CD4-positive, alpha-beta T cell treated with Interleukin-6 for 4 hours (primary cell): ENCODE measurements at places on chromosomes 5 and 9.

GRCh38 chr9:93110311-93110855, 14.4 kb downstream of the CARD19 start:
- DNase-seq, result no peak

- DNase-seq, result no peak
Observed at GRCh38 chr9:134214766-134215419, 50.5 kb upstream of the RNU6ATAC start.

DNA sequence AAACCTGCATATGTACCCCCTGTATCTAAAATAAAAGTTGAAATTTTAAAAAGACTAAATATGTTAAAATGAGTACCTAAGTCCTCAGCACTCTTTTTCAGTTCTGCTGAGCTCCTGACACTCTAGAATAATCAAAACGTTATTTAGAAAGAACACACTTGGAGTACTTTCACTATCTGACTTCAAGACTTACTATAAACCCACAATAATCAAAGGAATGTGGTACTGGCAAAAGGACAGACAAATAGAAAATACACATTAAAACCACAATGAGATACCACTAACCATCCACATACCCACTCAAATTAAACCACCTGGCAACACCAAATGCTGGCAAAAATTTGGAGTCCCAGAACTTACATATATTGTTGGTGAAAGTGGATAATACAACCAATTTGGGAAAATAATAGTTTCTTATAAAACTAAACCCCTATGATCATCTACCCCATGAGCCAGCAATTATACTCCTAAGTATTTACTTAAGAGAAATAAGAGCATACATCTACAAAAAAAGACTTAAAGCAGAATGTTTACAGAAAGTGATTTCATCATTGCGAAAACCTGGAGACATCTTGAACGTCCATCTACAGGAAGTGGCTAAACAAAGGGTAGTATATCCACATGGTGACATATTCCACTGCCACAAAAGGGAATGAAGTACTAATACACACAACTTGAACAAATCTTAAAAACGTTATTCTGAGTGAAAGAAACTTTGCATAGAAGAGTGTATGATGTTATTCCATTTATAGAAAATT, 12.8 kb upstream of the PRSS3 start:
- DNase-seq, result no peak

GRCh38 chr5:110785356-110785755, 46.5 kb downstream of the SLC25A46 start:
- no peak for DNase-seq
